ENCODE measurements at places on chromosomes 3 and 15. TPM values are rescaled to one million over a fixed set of nuclear protein-coding genes. Genes with fewer than 3 reads are reported as not detected.
A peak's percentile ranks its signal among the peaks of the same experiment; 100 is the strongest.

GRCh38 chr3:73549051-73549600, 75.6 kb downstream of the PDZRN3 start:
- H3K4me1 ChIP-seq: peaks cover 12% of the 10 kb centered on the region
- DNase-seq: no peak
- no peak overlapping the region for H3K4me3 ChIP-seq
- H3K27me3 ChIP-seq: no peaks in the 10 kb centered on the region
- peaks cover 5% of the 10 kb centered on the region for H3K36me3 ChIP-seq
- no peak overlapping the region for H3K27ac ChIP-seq

GRCh38 chr3:176521531-176522175, 675.6 kb downstream of the TBL1XR1 start:
- H3K36me3 ChIP-seq: no peaks in the 10 kb centered on the region
- no peaks in the 10 kb centered on the region for H3K4me1 ChIP-seq
- H3K4me3 ChIP-seq: no peak overlapping the region
- no peaks in the 10 kb centered on the region for H3K27me3 ChIP-seq
- no peak for DNase-seq

The EPHB3 gene
- 4.0 TPM for total RNA-seq

- peak; percentile 53 for DNase-seq
- H3K27ac ChIP-seq: no peak overlapping the region
- no peak overlapping the region for H3K4me3 ChIP-seq
- H3K4me1 ChIP-seq: no peaks in the 10 kb centered on the region
Observed at GRCh38 chr15:74489518-74490338, 28.8 kb upstream of the UBL7 start.

Measured in MCF 10A (cell line).